ENCODE measurements at places on chromosomes 5 and 9.
A peak's percentile ranks its signal among the peaks of the same experiment; 100 is the strongest.

DNA sequence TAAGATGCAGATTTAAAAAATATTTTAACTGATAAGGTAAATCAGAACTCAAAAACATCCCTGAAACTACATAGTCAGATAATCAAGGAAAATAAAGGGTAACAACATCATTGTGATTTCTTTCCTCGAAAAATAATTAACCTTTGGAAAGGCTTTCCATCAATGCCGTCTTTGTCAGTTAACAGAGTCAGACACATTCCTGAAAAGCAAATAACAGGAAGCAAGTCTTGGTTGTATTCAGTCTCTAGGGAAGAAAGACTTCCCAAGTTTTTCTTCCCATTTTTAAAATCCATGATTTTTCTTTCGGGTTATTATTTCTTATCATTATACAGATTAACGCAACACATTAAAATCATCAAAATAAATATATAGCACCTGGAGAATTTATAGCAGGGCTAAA lies 256.4 kb upstream of the CDH6 start:
- DNase-seq: no peak

DNA sequence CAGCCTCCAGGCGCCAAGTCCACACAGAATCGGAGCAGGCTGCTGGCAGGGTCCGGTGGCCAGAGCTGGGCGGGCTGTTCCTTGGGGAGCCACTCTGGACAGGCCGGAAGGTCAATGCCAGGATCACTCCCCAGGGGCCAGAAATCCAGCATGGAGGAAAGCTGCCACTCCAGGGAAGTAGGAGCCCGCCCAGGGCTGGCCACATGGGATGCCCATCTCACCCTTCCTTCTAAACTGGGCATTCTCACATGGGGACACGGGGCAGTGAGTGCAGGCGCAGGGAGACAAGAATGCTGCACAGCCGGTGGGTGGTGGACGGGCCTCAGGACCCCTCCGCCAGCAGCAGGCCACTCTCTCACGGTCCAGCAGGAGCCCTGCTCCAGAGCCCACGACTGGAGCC lies 58.2 kb downstream of the ADAMTS2 start:
- DNase-seq: peak; percentile 22

DNA sequence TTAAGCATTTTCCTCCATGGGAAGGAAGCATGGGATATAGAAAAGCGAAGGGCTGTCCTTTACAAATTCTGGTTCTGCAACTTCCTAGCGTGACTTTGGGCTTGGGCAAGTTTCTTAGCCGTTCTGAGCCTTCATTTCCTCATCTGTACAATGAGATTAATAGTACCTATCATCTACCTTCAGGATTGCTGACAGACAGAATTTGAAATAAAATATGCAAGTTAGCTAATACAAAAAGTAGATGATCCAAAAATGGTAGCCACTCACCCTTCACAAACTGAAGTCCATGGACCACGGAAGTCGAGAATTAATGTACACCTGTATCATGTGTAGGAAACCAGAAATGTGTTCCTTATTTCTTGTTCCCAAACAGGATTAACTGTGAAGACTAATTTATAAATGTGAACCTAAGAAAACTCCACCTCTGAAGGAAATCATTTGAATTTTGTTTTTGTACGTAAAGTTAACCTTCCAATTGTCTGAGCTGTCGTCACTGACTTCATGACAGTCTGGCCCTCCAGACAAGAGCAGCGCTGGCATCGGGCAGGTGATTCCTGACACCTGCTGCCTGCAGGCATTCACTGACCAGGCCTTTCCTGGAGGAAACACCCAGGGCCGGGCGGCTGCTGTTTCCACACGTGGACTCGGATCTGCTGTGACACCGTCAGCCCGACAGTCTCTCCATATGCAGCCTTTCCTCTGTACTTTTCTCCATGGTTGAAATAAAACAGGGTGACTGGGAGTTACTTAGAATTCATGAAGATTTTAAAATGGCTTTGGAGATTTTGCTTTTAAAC lies 63.4 kb downstream of the PSMB7 start:
- DNase-seq: no peak

DNA sequence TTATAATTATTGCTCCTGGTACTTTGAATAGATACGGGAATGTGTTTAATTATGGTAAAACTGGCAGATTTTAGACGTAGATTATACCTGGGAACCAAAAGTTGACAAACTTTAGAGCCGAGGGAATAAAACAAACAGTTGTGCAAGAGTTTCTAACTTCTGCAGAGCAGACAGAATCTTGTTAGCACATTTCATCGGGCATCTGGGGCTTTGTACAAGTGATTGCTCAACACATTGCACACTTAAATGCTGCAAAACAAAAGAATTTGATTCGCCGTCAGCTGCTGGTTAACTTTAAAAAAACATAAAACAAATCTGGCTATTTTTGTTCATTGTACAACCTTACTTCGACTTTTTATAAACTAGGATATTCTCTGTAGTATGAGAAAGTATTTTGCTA lies 398.1 kb downstream of the MAN2A1 start:
- DNase-seq: no peak

DNA sequence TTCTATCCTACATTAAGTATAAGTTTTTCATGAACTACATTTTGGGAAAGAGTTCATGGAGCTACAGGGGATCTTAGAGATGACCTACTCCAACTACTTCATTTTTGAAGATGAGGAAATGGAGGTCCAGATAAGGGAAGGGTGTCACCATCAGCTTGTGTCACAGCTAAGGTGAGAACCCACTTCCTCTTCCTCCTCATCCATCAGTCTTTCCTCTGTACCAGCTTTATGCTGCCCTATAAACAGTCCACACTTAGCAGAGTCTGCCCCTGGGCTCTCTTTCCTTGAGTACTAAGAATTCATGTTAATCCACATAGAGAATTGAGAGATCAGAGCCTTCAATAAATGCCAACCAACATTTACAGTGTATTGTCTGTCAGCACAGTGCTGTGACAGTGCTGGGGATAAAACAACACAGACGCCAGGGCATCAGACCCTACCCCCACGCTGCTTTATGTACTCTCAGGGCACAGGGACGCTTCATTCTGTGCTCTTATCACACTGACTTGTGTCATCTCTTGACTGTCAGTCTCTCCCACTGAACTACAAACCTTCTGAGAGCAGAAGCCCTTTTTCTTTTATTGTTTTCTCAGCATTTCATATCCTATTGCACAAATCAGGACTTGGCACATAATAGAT lies 22.1 kb downstream of the ADRB2 start:
- DNase-seq: no peak

DNA sequence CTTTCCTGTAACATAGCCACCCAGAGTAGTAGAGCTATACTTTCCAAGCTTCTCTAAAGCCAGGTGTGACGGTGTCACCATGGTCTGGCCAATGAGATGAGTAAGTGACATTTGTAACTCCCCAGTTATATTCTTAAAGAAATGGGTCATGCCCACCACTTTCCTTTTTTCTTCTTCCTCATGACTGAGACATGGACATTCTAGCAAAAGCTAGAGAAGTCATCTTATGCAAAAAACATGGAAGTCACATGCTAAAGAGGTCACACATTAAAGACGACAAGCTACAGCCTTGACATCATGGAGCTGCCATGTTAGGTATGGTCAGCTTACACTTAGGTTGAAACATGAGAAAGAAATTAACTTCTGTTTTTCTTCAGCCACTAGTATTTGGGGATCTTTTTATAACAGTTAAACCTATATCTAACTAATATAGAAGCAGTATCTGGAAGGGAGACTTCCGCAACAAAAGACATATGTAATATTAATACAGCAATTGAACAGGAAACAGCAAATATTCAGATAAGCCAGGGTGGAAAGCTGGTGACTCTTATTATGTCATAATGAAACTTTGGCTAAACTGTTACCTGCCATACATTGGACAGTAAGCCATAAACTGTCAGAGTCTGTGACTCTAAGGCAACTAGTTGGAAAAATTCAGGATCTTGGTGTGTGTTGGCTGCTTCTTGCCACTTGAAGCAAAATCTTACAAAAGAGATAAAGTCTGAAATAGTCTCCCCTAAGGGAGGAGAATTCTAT lies 54.7 kb upstream of the SNX2 start:
- DNase-seq: no peak

DNA sequence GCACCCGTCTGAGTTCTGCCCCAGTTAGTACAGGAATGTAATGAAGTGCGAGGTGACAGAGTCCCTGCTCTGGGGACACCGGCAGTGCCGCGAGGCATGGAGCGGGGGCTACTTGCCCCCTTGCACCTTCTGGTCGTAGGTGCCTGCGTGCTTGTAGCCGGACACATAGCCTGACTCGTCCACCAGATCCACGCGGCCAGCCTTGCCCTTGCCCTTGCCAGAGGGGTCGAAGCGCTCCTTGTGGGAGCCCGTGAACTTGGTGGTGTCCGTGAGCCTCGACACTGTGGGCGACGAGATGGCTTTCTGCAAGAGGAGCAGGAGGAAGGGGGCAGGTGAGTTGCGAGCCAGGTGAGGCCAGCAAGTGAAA lies 28.2 kb downstream of the TPPP start:
- DNase-seq: no peak

GRCh38 chr9:36997414-36997813 lies 36.7 kb downstream of the PAX5 start:
- no peak for DNase-seq

GRCh38 chr5:124922255-124922975 lies 176.0 kb upstream of the ZNF608 start:
- no peak for DNase-seq

GRCh38 chr9:101485924-101486692 lies 47.5 kb upstream of the RNF20 start:
- DNase-seq: peak; percentile 36

- no peak for DNase-seq
These were observed 112.8 kb upstream of the CTNND2 start for GRCh38 chr5:12017007-12017406.

GRCh38 chr5:175658299-175659145 lies 651 bp downstream of the HRH2 start:
- peak; percentile 40 for DNase-seq

DNA sequence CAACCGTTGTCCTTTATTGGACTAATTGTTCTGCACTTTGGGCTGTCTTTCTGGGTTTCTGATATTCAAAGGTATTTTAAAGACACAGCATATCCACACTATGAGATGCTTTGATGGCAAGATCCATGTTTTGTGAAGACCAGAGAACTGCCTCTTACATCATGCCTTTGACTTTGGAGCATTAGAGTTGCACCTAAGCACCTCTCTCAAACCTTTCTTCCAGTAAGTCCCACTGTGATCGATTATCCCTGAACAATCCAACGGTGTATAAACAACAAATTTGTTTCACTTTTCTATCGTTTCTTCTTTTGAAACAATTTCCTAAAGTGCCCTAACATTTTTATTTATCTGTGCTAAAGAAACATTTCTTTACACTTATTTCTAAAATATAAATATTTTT lies 144.4 kb downstream of the KCTD16 start:
- DNase-seq: no peak

- DNase-seq: no peak
These were observed 5.0 kb downstream of the MED7 start for GRCh38 chr5:157137691-157138090.

DNA sequence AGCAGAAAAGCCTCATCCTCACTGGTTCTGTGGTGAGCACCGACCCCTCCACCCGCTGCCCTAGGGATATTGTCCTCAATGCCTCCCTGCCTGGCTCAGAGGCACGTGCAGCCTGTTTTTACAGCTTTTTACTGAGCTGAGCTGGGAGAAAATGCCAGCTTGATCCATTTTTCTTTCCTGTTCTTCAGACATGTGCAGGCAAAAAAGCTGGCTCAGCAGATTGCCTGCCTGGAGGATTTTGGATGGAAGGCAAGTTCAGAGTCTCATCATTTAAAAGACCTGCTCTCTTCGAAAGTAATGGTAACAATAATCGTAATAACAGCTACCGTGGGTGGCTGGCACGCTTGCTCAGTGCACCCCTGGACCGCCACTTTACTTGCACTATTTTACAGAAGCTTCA lies 135.0 kb upstream of the SMIM23 start:
- DNase-seq: no peak

Data from left cardiac atrium (tissue), 4 donors.